ENCODE measurements at places on chromosomes 3 and 15.

DNA sequence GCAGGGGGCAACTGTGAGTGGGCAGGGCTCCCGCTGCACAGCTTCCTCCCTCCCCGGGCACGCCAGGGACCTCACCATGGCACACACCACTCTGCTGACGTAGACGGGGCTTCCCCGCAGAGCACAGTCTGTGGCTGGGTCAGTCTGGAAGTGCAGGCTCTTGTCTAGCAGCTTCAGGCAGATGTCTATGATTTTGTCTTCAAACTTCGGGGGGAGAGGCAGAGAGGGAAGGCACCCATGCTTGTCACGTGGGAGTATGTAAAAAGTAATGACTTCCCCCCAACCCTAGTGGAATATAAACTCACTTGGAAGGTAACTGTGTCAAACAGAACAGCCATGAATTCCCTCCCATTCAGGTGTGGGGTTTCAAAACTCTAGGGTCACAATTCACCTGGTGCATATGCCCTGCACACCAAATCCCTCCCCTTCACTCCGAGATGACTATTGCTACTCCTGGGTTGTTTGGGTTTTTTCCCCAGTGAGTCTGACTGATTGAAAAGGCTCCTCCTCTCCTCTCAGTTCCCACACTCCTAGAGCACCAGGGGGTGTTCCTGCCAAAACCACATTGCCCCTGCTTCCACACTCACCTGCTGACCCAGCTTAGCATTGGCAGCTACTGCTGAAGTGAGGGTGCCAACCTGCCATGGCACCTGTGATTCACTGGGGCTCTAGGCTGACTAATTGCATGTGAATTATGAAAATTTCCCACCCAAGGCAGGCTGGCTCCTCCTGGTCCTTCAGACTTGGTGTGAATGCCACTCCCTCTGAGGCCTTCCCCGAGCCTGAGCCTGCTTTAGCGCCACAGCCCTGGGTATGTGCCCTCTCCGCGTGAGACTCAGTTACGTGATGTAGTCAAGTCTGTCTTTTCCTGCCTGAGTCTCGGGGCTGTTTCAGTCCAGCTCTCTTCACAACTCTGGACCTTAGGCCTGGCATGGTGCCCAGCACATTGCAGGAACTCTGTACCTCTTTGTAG is 13.0 kb downstream of the TGM5 start:
- DNase-seq = no peak

GRCh38 chr15:69810431-69811354 is 287.0 kb downstream of the TLE3 start:
- DNase-seq = no peak

GRCh38 chr3:17947833-17948232 is 205.4 kb upstream of the TBC1D5 start:
- no peak for DNase-seq

DNA sequence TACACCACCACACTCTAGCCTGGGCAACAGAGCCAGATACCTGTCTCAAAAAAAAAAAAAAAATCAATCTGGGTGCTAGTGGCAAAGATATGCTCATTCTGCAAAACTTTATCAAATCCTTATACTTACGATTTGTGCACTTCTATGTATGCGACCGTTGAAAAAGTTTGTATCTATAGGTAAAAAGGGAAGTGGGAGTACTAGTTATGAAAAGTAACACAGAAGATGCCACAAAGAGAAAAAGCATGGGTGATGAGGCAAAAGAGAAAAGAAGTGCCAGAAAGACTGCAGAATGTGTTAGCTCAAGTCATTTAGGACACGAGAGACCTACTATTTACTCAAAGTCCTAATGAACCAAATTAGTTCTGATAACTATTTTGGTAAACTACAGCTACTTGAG is 407.8 kb downstream of the SHQ1 start:
- DNase-seq = no peak

DNA sequence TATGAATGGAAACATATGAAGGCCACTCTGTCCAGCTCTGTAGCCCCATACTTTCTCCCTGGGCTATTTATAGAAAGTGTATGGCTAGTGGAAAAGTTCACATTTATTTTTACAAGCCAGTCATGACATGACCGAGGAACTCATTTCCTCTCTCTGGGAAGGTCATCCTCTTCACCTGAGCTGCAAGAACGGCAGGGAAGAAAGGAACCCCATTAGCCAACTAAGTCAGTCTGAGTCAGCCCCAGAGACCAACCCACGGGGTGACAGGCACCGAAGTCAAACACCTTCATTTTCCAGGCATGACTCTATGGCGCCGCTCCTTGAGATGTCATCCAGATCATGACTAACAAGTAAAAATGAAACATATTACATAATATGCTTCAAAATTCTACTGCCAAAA is 4.8 kb downstream of the PAQR9 start:
- no peak for DNase-seq

DNA sequence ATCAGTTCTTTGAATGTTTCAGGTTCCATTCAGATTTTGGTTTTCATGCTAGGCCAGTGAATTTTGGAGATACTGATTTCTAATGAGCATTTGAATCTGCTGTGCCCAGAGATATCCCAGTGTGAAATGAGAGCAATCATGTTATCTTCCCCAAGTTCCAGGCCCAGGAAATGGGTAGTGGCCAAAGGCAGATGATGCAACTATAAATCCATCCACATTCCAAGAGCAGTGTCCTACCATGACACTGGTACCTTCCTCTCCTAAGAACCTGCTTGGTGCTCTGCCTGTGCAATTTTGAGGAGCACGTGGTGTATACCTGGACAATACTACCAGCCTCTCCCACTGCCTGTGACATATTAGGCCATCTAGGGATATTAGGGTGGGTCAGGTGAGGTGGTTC is 186.8 kb downstream of the SLCO3A1 start:
- no peak for DNase-seq

DNA sequence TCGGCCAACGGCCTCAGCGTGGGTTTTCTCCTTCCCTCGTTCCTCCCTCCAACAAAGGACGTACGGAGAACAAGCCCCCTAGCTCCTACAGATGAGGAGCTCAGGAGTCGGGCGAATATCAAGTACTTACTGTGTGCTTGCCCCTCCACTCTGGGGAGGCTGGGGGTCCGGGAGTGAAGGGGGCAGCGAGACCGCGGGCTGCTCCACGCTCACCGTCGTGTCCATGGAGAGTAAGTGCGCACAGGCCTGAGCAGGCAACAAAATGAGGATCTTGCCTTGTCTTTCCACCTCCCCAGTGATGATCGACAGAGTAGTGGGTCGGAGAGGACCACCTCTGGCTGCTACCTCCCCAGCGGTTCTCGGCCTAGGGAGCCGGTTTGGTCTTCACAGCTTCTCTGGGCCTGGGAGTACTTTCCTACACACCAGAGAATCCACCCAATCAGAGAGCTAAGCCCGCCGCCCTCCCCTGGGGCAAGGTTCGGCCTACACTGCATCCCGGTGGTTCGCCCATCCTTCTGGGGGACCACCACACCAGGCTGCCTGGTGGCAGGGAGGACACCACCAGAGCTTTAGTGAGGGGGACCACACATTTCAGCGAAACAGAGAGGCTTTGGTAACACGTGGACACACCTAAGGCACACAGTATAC is 603 bp upstream of the TRANK1 start:
- DNase-seq = no peak

DNA sequence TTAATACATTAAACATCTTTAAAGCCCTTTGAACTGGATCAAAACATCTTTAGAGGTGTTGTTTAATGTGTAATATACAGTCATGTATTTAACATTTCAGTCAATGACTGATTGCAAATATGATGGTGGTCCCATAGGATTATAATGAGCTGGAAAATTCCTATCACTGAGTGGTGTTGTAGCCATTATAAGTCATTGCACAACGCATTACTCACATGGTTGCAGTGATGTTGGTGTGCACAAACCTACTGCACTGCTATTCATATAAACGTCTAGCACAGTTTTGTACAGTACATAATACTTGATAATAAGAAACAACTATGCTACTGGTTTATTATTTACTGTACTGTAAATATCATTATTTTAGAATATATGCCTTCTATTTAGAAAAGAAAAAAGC is 75.6 kb downstream of the DTWD1 start:
- no peak for DNase-seq

GRCh38 chr3:127462111-127462655 is 128.3 kb downstream of the TPRA1 start:
- DNase-seq = no peak

DNA sequence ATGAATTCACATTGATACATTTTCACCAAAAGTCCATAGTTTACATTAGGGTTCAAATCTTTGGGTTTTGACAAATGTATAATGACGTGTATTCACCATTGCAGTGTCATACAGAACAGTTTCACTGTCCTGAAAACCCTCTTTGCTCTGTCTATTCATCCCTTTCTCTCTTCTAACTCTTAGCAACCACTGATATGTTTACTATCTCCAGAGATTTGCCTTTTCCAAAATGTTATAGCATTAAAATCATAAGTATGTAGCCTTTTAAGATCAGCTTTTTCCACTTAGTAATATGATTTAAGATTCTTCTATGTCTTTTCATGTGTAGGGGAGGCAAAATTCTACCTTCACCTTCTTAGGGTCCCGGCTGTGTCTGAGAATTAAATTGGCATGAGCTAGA is 203.8 kb downstream of the TPRG1 start:
- DNase-seq = no peak

DNA sequence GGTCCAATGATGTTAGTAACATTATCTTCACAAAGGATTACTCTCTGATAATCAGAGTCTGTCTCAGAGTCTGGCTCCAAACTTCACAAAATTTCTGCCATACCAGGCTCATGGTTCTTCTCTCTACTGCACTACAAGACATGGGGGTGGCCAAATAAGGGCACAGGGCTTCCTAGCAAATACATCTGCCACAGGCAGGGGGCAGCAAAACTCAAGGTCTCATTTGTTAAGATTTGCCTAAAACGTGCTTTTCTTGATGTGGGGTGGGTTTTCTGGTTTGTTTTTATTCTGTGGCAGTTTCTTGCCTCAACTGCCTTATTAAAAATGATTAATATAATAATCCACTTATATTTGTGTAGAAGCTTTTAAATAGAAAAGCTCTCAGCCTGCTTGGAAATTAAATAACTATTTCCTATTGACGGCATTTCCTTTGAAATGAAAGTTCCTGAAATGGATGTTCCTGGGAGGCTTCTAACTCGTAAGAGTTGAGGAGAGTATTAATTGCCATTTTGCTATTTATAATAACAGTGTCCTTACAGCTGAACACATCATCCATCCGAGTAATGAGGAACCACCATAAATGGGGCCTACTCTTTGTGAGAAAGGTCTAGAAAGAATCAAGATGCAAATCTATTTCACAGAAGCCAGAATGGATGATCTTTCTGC is 53.8 kb downstream of the SST start:
- DNase-seq = peak; percentile 68

DNA sequence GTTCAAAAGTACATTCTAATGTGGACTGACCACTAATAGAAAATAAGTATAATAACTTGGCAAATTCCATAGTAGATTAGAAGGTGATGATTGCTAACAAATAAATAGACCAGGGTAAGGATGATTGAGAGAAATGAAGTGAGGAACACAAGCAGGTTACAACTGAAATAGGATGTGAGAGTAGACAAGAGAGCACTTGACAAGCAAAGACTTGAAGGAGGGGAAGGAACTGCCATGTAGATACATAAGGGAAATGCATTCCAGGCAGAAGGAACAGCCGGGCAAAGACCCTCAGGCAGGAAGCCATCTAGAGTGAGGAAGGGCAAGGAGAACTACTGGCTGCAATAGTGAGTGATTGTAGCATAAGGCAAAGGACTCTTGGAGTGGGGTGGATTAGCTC is 5.0 kb downstream of the PLA1A start:
- DNase-seq = no peak

DNA sequence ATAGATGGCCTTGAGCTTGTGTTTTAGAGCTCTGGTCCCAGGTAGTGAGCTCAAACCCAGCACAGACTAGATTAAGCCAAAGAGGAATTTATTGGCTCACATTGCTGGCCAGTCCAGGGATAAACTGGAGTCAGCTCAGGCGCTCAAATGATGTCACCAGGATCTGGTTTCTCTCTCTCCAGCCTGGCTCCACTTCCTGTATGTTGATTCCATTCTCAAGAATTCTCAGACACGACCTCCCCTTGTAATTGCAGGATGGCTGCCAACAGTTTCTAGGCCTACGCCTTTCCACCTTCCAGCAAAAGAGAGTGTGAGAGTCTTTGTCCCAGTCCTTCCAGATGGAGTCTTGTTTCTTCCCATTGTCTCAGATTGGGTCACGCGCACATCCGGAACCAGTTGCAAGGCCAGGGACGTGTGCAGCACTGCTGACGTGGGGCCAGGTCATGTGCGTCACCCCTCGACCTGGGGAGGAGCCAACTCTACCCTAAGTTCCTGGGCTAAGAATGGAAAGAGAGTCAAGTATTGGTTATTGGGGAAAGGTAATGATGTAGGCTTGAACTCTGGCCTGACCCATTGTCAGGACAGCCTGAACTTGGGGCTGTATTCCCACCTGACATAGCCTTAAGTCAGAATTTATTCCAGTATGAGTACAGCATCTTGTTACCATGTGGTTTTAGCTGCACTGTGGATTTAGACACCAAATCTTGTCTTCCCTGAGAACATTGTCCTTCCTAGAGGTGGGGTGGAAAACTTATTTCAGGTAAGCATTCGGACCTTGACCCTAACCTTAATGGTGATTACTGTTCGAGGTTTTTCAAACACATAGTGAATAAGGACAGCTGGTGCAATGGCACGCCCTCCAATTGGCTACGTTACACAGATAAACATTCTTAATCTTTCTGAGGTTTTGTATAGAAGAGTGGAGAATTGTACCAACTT is 31.6 kb downstream of the CACNA1D start:
- no peak for DNase-seq

DNA sequence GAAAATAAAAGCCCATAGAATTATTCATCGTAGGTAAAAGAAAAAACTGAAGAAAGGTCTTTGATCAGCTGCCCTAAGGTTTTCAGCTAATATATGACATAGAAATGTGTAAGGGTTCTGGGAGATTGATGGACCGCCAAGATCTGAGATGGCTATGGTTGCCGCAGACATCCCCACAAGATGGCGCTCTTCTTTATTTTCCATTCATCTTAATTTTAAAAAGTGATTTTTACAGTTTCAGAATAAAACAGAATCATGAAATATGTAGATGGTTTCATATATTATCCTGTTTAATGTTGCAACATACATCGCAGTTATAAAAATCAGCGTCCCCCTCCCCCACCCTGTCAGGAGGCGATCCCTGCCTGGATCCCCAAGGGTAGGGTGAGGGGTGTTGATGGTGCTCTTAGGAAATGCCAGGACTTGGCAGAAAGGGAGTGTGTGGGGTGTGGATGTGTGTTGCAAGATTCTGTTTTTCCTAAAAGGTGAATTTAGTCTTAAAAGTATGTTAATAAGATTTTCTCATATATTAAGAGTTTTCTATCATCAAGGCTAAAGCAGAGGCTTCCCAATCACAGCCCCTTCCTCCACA is 68.8 kb downstream of the ANXA2 start:
- peak; percentile 40 for DNase-seq

DNA sequence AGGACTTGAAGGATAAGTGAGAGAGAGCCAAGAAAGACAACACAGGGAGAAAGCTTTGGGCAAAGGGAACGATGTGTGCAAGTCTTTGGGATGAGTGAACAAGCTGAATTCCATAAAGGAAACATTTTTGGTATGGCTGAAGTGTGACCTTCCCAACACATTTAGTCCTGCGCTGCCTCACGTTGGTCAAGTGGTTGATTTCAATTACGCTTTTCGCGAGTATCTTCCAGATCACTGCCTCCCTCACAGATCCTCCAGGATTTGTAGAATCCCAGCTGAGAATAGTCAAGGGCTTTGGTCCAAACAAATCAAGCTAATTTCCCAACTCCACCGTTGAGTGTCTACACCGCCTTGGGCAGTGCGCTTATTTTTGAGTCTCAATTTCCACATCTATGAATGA is 338.4 kb upstream of the ADAMTS9 start:
- no peak for DNase-seq

- DNase-seq = no peak
These were observed 78.0 kb upstream of the ST8SIA2 start for GRCh38 chr15:92315595-92316211.

GRCh38 chr15:92460023-92460422 is 66.3 kb downstream of the ST8SIA2 start:
- no peak for DNase-seq
